ENCODE measurements at places on chromosomes 1 and 21. TPM values are rescaled to one million over a fixed set of nuclear protein-coding genes. Genes with fewer than 3 reads are reported as not detected.

Gene RHD
- polyA plus RNA-seq: not detected

DNA sequence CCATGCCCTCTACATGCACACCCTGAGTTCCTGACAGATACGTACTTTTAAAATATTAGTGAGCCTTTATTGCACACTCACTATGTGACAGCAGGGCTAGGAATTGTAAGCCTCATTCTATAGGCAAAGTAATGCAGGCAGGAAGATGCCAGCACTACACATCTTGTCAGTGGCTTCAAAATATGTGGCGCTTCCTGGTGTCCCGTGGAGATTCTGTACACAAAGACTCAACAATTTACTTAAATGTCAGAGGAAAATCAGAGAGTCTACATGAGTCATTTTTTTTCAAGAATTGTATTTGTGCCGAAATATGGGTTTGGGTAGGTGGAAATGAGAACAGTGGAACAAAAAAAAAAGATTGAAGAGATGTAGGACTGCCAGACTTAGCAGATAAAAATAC, 27.6 kb downstream of the RNASEL start:
- no peak for DNase-seq

GRCh38 chr1:27102707-27103468, 52.0 kb downstream of the SLC9A1 start:
- DNase-seq: peak; percentile 85

Gene TCHHL1
- polyA plus RNA-seq: not detected

- DNase-seq: no peak
These were observed 194.8 kb downstream of the DAB1 start for GRCh38 chr1:57229076-57229475.

GRCh38 chr1:220700556-220701179, 10.5 kb downstream of the C1orf115 start:
- DNase-seq: no peak

DNA sequence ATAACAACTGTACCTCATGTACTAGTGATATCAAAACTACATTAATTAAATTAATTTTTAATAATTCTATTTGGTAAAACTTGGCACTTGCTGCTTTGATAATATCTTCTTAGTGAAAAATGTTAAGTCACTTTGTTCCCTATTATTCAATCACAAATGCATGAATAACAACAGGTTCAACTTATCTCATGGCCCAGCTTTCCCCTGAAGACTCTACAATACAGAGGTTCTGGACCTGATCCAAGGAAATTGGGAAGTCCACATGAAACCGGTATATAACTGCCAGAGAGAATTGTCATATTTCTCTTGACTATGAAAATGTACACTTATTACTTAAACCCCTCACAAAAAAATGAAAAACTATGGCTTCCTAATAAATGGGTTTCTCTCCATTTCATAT, 33.9 kb upstream of the PTPRC start:
- DNase-seq: no peak

- no peak for DNase-seq
These were observed 70.4 kb downstream of the DMAP1 start for GRCh38 chr1:44283524-44284173.

DNA sequence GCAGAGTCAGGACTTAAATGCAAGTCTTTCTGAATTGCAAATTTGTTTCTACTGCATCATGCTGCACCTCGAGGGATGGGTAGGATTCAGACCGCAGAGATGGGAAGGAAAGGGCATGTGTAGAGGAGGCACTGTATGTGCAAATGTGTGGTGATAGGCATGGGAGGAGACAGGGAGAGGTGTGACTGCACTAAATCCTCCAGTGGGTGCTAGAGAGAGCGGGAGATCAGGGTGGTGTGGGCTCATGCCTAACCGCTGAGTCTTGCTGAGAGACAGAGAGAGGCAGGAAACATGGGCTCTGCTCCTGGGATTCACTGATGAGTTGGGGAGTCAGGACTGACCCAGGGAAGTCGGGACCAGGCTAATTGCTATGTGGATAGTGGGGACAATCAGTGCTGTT, 61.1 kb downstream of the PTPRU start:
- DNase-seq: no peak

DNA sequence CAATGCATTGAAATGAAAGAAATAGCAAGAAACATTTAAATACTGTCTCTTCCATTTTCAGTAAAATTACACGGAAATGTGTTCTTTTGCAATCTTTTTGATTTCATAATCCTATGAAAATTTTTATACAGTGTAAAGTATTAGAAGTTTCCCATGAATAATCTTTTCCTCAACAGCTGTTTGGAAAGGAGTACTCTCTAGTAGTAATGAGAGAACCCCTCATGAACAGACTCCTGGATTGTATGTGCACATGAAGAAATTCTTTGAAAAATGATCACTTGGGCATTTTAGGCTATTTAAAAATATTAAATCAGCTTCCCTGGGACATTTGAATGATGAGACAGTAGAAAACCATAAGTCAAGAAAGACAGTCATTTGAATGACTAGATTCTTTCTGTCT, 64.4 kb downstream of the LHX9 start:
- DNase-seq: no peak

GRCh38 chr21:41804381-41804780, 37.5 kb upstream of the RIPK4 start:
- DNase-seq: no peak

DNA sequence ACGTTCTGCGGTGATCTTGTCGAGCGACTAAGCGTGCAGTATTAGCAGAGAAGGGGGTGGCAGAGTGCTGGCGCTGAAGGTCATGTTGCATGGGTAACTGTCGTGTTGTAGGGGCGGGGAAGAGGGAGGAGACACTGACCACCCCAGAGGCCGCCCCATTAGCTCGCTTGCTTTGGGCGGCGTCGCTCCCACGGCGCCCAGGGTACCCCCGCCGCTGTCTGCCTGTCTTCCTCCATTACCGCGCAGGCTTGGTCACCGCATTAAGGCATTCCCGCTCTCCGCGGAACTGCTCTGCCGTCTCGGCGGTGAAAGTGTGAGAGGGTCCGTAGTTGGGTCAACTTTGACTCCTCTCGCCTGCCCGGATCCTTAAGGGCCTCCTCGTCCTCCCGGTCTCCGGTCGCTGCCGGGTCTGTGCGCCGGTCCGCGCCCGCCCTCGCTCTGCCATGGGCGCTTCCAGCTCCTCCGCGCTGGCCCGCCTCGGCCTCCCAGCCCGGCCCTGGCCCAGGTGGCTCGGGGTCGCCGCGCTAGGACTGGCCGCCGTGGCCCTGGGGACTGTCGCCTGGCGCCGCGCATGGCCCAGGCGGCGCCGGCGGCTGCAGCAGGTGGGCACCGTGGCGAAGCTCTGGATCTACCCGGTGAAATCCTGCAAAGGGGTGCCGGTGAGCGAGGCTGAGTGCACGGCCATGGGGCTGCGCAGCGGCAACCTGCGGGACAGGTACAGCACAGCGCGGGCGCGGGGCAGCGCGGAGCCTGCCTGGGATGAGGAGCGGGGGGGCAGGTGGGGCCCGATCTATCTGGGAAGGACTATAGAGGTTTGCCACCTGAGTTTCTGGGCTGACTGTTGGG, at the start of gene MTARC2:
Gene MTARC2, plus strand, starts transcription at position 234 of the 846 bp plus-strand sequence. Its CDS starts 210 bp downstream, at position 444.
- DNase-seq: peak; percentile 82

DNA sequence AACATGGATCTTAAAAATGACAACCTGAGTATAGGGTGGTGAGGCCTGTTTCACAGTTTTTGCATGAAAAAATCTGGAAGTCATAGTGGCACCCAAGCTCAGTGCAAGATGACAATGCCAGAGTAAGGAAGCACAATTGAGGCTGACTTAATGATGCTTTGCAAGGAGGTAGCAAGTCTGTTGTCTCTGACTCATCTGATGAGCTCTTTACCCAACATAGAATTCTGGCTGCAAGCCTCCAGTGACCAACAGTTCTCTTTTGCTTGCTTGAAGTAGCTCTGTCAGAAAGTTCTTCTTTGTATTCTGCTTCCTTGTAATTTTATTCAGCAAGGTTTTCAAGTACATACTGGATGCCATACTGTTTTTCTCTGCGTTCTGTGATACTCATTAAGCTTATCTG, 117.1 kb downstream of the FOXD2 start:
- no peak for DNase-seq

DNA sequence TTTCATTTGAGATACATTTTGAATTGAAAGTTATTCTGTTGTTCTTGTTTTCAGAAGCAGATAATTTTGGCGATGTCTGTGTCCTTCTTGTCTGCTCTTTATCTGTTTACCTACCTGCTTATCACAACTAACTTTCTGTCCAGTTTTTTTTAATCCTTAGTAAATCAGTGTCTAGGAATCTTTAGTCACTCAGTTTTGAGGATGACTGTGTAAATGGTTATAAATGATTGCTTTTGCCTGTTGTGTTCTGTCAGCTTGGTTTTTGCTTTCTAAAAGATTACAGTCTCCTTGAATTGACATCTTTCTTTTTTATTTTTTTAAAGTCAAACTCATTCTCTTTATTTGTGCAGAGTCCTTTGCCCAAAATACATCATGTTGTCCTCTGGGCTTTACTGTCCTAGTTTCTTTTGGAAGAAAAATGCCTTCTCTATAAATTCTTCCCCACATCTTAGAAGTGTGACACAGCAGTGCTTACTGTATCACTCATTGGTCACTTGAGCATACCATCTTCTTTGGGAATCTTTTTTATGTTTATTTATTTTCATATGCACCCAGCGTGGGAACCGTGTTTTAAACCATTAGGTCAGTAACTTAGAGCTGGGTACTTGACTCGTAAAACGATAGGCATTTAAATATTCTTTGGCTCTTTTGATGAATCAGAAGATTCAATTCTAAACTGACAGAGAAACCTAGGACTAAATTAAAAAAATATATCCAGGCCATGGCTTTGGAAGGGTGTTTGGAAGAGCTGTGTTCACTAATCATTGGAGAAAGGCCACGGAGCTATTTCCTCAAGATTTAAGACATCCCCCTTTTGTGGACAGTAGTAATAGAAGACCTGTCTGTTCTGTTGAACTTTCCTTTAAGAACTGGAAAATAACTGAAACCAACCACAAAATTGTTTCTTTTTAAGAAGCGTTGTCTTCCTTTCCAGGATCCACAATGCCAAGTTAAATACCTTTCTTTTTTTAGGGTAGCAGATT, 20.9 kb downstream of the LAMC1 start:
- no peak for DNase-seq

GRCh38 chr1:47616036-47616435, 178.2 kb downstream of the FOXD2 start:
- DNase-seq: no peak

Gene RNF19B
- polyA plus RNA-seq: 1.1 TPM

GRCh38 chr1:91537281-91537986, 36.8 kb downstream of the CDC7 start:
- no peak for DNase-seq

DNA sequence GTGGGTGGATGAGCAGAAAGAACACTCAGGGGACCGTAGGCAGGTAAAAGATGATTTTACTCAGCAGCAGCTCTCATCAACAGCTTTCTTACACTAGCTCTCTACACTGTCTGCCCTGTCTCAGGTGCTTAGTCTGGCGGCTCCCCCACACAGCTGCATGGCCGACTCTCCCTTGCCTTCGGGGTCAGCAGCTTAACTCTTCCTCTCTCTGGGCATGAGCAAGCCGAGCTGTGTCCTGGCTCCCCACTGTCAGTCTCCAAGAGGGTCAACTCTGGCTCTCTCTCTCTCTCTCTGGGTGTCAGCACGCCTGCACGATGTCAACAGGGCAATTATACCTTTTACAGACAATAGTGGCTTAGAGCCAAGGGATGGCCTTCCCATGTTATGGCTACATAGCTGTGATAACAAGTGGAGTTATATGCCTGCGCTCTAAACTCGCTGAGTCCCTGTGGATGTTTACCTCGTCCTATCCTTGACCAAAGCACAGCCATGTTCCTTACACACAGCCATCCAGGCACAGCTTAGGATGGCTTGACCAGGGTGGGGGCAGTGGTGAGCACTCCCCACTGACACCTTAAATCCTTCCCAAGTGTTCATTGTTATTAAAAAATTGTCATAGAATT, 3.1 kb upstream of the BCL10 start:
- no peak for DNase-seq

DNA sequence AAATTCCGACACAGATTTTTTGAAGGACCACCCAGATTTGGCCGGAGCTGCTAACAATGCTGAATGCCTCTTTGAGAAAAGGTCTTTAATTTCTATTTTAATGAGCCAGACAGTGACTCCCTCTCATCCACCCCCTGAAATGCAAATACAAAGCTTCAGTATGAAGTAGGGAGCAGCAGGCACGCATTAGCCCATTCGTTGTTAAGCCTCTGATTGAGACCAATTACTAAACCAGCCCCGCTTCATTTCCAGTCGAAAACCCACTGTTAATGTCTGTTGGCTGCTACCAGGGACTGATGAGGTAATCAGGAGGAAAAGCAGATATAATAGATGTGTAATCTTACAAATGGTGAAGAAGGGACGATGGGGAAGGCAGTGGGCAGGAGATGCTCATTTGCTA, 4.8 kb upstream of the C8A start:
- no peak for DNase-seq

GRCh38 chr1:225373155-225373554, 54.7 kb downstream of the LBR start:
- no peak for DNase-seq

GRCh38 chr1:175262621-175263020, 70.0 kb upstream of the KIAA0040 start:
- DNase-seq: no peak

DNA sequence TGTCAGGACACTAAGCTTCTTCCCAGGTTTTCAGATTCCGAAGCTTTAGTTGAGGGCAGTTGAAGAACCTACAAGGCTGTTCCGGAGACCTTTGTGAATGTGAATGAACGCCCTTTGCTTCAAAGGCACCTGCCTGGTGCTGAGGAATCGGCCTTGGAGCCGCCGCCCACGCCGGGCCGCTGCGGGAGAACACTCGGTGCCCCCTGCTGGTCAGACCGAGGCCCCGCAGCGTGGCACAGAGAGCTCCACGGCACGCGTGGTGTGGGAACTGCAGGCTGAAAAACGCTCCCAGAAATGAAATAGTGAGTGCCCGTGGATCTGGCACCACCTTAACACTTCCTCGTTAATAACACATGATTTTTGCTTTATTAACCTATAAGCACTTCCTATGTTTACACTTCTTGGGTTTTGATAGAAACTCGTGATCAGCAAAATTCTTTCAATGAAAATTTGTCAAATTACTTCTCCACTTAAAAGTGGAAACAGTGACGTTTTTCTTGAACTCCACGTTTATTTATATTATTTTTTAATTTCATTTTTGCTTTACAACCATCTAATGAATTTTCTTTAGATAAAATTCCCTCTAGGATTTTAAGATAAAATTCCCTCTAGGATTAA, 460.6 kb downstream of the DSCAM start:
- DNase-seq: peak; percentile 31

DNA sequence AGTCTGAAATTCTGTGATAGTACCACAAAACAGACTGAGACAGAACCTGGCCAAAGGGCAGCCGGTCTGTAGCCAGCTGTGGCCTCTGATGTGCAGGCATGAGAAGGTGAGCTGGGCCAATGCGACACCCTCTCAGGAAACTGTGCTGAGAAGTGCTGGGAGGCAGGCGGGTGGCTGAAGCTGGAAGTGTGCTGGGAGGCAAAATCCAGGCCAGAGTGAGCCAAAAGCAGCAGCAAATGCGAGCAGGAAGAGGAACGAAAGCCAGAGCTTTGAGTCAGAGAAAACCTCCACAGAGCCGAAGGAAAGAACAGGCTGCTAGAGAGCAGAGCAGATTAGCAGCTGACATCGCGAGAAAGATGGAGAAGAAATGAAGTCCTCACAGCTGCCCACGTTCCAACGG, 10.2 kb upstream of the ATP13A2 start:
- no peak for DNase-seq

Gene WLS
- 31.7 TPM for polyA plus RNA-seq

Gene KIAA0040
- polyA plus RNA-seq: 8.7 TPM

Gene CA14
- 3.3 TPM for polyA plus RNA-seq
